ENCODE measurements at places on chromosomes 1 and 21. TPM values are rescaled to one million over a fixed set of nuclear protein-coding genes. Genes with fewer than 3 reads are reported as not detected.

Gene ETV3L
- not detected for total RNA-seq

Gene KCNJ9
- total RNA-seq = 0.05 TPM

Gene ARHGAP30
- 2.4 TPM for total RNA-seq

Gene TP73
- 0.05 TPM for total RNA-seq

Gene LPAR3
- 16.2 TPM for total RNA-seq

Gene WDR77
- 30.7 TPM for total RNA-seq

Gene HNRNPR
- total RNA-seq = 54.6 TPM

Gene SON
- total RNA-seq = 148 TPM

Measured in left ventricle myocardium inferior (tissue), 1 donor.